ENCODE measurements at places on chromosomes 7 and 10.

- DNase-seq: no peak
Observed at GRCh38 chr7:50276483-50276882, 28.0 kb upstream of the IKZF1 start.

- DNase-seq: no peak
Observed at GRCh38 chr10:93139059-93139655, 65.5 kb downstream of the CYP26A1 start.

- no peak for DNase-seq
Observed at GRCh38 chr10:24448351-24448999, 239.5 kb downstream of the KIAA1217 start.

GRCh38 chr7:51645255-51645654 is 328.6 kb upstream of the COBL start:
- no peak for DNase-seq

GRCh38 chr10:52208365-52208764 is 105.7 kb upstream of the DKK1 start:
- no peak for DNase-seq

DNA sequence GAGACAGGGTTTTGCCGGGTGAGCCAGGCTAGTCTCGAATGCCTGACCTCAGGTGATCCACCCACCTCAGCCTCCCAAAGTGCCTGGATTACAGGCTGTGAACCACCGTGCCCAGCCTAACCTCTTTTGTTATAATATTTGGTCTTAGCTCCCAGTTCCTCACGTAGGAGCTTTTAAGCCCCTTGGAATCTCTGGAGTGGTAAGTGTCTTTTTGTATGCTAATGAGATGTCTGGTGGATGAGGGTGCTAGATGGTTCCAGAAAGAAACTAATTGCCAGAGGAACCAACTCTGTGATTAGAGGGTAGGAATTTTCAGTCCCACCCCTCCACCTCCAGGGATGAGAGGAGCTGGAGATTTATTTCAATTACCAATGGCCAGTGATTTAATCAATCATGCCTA is 5.3 kb upstream of the ARPC1A start:
- no peak for DNase-seq

DNA sequence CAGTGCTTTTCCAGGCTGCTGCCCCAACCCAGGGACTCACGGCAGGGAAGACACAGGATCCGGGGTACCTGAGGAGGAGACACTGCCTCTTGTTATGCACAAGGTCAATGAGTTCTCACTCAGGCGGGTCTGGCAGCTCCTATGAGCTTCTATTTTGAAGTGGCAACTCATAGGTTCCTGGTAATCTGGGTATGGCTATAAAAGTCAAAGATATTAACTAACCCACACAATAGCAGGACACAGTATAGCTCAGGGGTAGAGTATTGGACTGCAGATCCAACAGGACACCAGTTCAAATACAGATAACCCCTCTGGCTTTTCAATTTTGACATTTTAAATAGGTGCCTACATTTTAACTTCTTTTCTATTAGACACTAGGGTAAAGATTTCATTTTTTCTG is 130.3 kb upstream of the ZNF746 start:
- DNase-seq: no peak

DNA sequence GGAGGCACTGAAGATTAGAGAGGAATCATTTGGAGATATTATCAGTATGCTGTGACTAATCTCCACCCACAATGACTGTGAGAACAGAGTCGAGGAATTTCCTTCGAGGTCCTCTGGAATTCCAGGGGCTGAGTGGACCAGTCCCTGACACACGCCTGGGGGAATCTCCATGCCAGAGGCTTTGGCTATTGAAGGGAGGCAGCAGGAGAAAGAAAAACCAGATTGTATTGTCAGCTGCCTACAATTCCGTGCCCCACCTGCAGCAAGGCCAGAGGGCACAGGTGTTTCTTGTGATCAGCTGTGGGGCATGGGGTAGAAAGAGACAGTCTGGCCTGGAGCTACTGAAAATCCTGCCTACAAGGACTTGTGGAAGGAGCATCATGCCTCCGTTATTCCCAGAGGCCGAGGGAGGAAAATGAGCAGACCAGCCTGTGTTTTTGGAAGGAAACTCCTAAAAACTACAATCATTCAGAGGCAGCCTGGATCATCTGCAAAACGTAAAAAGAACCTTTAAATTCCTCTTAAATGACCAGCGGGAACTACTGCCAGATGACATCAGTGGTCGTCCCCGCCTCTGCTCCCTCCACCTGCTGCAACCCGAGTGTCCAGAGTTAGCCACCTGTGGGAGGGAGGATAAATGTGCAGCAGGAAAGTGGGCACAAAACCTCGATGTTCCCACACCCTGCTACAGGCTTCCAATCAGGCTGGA is 25.4 kb upstream of the ANK3 start:
- DNase-seq: no peak

DNA sequence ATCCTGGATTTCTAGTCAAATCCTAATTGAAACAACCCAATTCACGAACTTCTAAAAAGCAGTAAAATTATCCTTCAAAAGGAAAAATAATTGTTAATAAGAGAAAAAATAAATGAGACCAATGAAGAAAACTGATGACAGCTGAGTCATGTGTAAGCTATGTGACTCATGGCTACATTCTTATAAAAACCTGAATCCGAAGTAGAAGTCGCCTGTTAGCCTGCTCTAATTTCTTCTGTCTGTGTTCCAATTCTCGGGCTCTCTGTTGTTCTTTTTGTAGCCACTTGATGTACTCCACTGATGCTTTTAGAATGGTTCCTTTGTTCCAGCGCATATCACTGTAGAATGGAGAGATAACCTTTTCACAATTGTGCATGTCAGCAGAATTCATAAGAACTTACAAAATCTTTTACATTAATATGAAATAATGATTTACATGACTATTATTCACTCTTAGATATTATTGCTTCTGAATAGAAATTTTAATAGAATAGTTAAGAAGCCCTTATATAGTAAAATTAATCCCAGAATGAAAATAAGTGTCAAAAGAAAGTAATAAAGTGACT is 88.8 kb downstream of the TFEC start:
- no peak for DNase-seq

DNA sequence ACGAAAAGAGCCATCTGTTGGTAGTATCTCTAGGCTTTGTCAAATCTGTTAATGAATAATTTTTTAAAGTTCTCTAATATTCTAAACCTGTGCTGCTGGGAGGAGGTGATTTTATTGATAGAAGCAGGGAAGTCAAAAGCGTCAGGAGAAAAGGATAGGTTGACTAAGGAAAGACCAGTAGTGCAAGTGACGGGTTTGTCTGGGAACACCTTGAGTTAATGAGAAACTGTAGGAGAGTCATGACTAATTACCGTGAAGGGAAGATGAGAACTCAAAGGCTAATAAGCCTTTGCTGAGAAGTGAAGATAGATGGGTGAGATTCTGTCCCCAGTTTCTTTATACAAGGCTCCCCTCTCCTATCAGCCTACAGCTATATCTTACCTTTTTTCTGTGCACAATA is 5.0 kb upstream of the PDK4 start:
- no peak for DNase-seq

DNA sequence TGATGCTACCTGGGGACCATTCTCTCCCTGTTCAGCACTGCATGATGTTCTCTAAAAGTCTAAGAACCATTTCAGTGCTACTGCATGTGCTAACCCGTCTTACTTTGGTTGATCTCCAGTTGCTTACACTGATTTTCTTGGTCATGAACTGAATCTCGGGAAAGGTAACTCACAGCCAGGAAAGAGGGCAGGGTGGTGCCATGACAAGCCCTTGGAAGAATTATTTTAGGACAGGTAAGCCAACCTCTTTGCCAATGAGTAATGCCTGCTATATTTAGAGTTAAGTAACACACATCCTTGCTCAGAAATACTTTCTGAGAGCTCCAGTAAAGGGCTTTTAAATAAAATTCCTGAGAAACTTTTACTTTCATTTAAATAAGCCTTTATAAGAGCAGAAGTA is 126.7 kb downstream of the ARL4A start:
- no peak for DNase-seq

DNA sequence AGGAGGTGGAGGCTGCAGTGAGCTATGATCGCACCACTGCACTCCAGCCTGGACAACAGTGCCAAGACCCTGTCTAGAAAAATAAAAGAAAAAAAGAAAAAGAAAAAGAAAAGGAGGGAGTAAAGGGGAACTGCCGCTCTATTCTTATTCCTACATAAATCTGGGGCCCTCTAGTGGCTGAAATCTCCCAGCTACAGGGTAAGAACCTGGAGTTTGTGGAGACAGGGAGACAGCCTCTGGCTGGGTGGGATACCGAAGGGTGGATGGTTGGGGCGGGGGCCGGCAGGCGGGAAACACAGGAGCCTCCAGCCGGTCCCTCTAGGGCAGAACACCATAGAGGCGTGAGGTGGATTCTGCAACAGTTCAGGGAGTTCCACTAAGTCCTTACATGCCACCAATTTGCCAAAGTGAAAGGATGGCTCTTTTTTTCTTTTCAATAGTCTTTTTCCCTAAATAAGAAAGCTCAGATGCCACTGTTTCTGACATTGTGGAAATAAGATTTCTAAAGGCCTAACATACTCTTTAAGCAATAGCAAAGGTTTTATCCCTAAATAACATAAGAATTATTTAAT is 117.3 kb downstream of the SVIL start:
- DNase-seq: no peak

DNA sequence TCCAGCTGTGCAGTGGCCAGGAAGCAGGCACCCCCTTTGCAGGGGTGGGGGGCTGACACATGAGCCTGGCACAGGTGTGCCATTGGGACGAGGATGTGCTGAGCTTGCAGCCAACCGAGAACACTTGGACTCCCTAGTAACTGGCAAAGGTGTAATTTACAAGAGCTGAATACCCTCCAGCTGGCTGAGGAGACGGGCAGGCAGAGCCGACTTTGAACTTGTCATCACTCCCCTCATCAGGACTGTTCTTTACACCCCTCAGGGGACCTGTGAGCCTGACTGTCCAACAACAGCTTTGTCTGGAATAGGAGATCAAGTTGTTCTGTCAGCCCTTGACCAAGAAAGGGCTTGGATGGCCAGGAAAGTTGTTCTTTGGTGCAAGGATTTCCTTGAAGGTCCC is 61.2 kb downstream of the CDH23 start:
- no peak for DNase-seq

- no peak for DNase-seq
Observed at GRCh38 chr10:44391981-44392380, 7.1 kb upstream of the CXCL12 start.

GRCh38 chr7:92061154-92061553 is 73.1 kb downstream of the CYP51A1 start:
- no peak for DNase-seq

GRCh38 chr10:53223851-53224250 is 451.3 kb upstream of the MBL2 start:
- no peak for DNase-seq

DNA sequence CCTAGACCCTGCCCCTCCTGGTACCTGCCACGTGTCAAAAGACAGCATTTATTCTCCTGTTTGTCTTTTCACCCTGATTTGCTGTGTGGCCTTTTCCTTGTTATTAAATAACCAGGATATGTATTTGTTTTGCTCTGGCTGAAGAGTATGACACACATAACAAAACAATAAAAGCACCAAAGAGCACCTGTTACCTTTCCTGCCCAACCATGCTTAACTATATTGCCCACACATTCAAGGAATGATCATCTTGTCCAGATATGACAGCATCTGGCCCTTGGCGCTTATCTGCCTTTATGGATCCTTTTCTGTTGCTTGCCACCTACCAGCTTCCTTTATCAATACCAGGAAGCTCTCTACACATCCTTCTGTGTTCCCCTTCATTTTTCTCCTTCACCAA is 357.7 kb downstream of the FGFR2 start:
- DNase-seq: no peak

DNA sequence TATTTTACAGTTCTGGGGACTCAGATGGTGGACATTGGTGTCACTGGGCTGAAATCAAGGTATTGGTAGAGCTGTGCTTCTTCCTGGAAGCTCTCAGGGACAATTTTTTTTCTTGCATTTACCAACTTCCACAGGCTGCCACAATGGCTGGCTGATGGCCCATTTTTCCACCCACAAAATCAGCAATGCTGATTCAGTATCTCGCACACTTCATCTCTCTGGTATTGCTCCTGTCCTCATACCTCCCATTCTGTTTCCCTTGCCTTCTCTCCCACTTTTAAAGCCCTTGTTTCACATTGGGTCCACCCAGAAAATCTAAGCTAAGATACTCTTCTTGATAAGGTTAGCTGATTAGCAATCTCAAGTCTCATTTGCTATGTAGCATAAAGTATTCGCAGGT is 530.9 kb upstream of the POM121L12 start:
- no peak for DNase-seq

GRCh38 chr7:121373177-121373576 is 22.9 kb downstream of the FAM3C start:
- no peak for DNase-seq

DNA sequence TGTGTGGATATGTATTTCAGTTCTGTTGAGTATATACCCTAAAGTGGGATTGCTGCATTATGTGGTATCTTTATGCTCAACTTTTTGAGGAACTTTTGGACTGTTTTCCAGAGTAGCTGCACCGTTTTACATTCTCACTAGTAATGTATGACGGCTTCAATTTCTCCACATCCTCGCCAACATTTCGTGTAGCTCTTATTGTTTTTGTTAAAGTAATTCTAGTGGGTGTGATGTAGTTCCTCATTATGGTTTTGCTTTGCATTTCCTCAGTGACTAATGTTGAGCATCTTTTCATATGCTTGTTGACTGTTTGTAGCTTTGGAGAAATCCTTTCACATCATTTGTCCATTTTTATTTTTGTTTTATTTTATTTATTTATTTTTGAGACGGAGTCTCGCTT is 4.5 kb downstream of the STMP1 start:
- DNase-seq: no peak

DNA sequence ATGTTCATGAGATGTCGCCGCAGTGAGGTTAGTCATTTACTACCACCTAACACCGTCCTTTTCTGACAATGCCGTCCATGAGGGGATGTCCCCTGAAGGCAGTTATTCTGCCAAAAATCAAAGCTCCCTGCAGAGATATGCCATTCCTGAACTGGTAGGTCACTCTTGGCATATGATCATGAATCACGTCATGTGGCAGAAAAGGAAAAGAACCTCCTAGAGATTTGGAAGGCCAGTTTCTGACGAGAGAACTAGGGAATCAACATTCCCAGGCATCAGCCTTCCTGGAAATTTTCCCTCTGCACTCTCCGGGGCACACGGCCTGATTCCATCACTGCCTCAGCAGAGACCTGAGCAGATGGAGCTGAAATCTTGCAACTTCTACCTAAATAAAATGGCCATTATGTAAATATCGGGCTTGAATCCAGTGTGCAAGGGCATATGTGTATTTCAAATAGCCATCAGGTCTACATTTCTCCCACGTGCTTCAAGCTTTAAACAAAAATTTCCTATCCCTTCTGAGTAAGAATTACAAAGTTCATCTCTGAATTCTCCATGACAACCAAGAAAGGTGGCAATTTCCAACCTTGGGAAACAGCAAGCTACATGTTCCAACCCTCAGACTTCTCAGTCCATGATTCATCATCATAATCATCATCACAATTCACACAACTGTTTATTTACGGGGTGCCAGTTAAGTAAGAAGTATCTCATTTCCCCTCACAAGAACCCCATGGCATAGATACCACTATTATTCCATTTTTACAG is 46.5 kb downstream of the AMPH start:
- DNase-seq: no peak

GRCh38 chr7:10245406-10245805 is 728.3 kb upstream of the PHF14 start:
- DNase-seq: no peak

Data from CD4-positive, alpha-beta T cell treated with Interleukin-15 for 4 hours (primary cell).